NCI-H1930 (cell line): ENCODE measurements at places on chromosomes 13 and 19.

DNA sequence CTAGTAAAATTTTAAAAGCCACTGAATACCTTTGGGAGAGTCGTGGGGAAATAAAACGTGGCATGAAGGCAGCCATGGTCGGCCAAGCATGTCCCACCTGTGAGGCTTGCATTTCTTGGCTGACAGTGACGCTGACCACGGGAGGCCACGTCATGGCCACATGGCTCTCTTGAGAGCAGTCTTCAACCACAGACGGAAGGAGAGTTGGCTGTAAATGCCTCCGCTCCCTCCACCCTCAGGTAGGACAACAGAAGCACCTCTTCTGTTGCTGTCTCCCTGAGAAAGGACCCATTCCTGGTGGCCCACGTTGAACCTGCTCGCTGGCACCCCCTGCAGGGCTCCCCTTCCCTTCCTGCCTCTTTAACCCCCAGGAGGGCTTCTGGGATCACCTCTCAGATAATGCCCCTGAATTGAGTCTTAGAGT is 10.6 kb upstream of the LRRC25 start:
- DNase-seq = no peak

DNA sequence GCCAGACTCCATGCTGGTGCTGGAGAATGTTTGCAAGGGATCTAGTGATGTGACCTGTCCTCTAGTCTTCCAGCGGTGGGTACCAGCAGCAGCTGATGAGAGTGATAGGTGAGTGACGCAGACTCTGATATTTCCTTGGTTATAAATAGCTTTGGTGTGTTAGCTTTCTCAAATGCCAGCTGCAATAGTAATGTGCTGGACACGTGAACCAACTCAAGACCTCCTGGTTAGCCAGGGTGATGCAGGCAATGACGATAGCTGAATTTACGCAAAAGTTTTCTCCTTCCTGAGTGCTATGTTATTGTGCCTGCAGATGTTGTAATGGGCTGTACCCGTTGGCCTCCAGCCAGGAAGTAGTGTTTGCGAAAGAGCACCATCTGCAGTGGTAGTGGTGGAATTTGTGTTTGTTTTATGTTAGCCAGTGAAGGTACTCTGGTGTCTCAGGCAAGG is 129.5 kb downstream of the CYSLTR2 start:
- no peak for DNase-seq

DNA sequence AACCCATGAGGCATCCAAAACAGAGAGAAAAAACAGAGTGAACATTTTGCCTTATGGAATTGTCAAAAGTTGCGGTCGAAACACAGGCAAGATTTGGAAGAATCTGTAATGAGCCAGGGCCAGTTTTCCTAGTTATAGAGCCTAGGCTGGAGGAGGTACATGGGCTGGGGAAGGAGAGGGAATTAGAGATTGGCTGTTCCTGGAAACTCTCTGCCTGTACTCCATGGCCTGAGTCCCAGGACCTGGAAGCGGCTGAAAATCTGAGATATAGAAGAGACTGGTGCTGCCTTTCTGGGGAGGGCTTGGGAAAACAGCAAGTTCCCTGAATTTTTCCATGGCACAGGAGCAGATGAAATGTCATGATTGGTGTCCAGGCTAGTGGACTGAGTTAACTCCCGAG is 122.8 kb upstream of the KLF12 start:
- DNase-seq = no peak

GRCh38 chr13:45490068-45490467 is 25.3 kb downstream of the COG3 start:
- no peak for DNase-seq

DNA sequence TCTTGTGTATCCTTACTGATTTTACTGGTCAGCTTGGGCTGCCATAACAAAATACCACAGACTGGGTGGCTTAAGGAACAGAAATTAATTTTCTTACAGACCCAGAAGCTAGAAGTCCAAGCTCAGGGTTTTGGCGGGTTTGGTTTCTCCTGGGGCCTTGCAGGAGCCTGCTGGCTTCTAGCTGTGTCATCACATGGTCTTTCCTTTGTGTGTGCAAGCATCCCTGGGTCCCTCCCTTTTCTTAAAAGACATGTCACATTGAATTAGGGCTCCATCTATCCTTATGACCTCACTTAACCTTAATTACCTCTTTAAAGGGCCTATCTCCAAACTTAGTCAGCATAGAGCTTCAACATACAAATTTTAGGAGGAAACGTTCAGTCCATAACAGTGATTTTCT is 23.4 kb downstream of the UBAC2 start:
- no peak for DNase-seq

DNA sequence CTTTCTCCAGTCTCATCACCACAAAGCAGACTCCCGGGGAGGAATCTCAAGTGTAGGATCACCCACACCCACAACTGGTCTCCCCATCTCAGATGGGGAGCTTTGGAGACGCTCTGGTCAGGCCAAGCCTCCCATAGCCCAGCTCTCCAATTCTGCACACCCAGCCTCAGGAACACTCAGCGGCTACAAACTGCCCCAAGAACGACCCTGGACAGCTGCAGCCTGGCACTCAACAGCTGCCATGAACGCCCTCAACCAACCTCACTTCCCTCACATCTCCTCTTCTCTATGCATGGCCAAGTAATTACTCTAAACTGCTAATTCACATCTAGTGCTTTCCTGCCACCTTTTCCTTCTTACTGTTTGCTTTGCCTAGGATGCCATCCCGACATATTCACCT is 42.6 kb downstream of the DZIP1 start:
- no peak for DNase-seq
